ENCODE measurements at places on chromosomes 16 and 17.

DNA sequence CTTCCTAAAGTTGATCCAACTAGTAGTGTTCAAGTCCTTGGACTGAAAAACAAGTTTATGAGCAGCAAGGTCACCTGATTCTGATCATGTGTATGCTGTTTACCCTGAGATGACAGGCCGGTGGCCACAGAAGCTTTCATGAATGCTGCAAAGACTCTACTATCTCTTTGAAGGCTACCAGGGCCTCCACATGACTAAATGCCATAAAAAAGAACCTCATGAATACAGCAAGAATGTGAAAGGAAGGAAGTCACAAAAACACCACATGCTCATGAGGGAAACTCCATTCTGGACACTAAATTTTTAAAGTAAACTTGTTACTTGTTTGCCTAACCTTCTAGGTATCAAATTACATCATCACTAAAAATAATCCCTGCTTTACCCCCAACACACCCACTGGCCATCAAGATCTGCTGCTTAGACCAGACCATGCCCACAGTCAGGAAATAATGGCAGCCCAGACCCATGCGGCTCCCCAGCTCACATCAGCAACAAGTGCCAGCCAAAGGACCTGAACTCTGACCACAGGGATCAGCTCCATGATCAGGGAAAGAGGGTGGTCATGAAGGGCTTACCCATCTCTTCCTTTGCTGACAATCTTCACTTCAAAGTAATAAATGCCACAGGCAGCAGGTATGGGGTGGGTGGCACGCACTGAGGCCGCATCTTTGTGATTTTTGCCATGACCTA lies 1.4 kb downstream of the RANBP10 start:
- no peak for DNase-seq

GRCh38 chr16:48438414-48438813 lies 53.2 kb upstream of the SIAH1 start:
- DNase-seq = no peak

GRCh38 chr17:82445542-82445941 lies 5.0 kb downstream of the CYBC1 start:
- DNase-seq = no peak

- DNase-seq = no peak
These were observed 67.0 kb downstream of the KLHDC4 start for GRCh38 chr16:87698676-87699199.

- no peak for DNase-seq
These were observed 73.9 kb upstream of the TANC2 start for GRCh38 chr17:62892061-62892675.

DNA sequence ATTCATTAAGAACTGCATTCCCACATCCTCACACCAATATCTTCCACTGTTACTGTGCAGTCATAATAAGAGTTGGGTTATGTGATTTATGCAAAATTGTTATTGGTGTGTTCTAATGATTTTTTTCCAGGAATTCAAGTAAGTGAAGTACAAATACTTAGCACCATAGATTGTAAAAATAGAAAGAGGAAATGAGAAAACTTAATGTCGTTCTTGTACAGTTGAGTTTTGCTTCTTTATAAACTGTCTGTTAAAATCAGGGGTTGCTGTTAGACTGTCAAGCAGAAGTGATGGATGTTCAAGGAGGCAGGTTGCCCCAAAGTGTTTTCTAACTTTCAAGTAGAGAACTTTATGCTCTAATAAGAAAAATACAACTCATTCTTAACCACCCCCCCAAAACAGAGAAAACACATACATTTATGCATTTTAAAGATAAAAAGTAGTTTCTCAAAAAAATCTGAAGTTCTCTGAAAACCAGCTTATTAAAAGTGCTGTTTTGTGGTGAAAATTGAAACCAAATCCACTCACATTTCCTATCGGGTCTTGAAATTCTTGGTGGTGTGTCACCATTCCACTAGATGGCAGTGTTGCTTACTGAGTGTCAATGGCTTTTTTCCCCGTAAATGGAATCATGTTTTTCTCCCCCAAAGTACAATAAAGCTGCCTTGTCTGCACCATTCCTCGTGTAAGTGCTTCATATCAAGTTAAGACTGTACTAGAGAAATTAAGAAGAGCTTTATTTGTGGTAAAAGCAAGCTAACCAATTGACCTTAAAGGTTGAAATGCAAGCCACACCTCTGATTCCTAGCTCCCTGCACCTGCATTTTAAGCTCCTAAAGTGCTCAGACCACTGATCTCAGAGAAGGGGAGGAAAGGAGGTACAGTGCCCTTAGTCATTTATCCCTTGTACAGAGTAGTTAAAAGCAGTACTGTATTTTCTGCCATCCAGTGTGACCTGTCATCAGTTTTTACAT lies 4.7 kb upstream of the IGSF6 start:
- DNase-seq = no peak

GRCh38 chr17:80615376-80615775 lies 70.7 kb downstream of the RPTOR start:
- DNase-seq = no peak

- no peak for DNase-seq
These were observed 763 bp downstream of the ZKSCAN2 start for GRCh38 chr16:25256695-25257469.

DNA sequence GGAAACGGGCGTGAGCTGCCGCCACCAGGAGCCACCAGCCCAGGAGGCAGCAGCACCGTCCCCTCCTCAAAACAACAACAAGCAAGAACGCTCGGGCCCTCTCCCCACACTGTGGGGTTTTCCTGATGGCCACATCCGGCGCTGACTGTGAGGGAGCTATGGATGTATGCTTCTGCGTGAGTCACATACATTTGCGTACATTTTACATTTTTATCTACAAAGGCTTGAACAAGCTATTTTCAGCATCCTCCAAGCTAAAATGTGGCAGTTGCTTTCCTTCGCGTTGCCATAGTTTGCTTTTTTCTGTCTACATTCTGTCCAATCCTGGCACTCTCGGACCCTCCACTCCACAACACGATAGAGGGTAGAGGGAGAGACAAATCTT lies 2.0 kb upstream of the ABR start:
- DNase-seq = no peak

- DNase-seq = peak; percentile 40
These were observed 160.1 kb downstream of the MAP2K4 start for GRCh38 chr17:12180644-12181261.

- no peak for DNase-seq
These were observed 2.4 kb upstream of the PERCC1 start for GRCh38 chr16:1428511-1428910.

GRCh38 chr16:28304214-28304613 lies 11.9 kb downstream of the SBK1 start:
- DNase-seq = peak; percentile 13

Measured in tibial nerve (tissue), 4 donors.